D721Med (cell line): ENCODE measurements at places on chromosomes 13 and 19.

- no peak for DNase-seq
Observed at GRCh38 chr19:50244695-50245094, 41.3 kb downstream of the MYH14 start.

DNA sequence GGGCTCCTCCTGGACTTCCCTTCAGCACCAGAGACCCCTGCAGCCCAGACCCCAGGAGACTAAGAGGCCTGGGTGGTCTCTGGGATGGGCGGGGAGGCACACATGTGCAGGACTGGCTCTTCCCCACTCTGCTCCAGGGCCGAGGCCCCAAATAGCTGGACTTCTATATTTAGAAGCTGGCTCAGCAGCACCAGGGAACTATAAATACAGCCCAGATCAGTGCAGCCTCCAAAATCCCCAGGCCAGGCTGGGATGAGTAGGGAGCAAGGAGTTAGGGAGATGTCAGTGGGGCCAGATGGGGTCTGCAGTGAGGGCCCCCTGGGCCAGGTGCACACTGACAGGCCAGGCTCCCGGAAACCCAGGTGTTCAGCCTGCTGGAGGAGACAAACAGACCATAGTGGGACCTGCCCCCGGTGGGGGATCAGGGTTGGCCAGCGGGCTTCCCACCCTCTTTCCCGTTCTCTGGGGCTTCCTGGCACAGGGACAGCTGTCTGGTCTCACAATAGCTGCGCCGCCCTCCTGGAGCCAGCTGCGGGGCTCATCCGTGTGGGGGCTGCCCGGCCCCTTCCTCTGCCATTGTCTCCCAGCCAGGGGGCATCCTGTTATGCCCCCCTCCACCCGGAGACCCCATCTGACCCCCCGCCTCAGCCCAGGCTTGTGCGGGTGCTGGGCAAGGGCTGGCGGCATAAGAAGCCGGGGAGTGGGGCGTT lies 5.5 kb upstream of the ADGRE5 start:
- no peak for DNase-seq

DNA sequence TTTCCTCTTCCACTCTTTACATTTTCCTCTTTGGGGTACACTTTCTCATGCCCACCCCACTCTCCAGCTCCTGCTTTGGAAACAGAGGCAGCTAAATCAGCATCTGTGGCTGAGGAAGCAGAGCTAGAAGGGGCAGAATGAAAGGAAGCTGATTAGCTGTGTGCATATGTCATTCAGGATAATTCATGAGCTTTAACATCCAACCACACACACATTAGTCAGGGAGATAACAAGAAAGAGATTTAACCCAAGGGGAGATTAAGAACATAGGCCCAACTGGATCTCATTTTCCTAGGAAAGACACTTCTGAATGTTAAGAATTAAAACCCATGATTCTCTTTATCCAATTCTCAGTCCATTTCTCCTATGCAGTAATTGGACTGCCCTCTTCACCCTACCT lies 405.5 kb downstream of the TBC1D4 start:
- DNase-seq = no peak

GRCh38 chr19:30734669-30735068 lies 362.5 kb downstream of the ZNF536 start:
- no peak for DNase-seq

- no peak for DNase-seq
Observed at GRCh38 chr19:23281663-23282276, 31.6 kb upstream of the ZNF724 start.

- DNase-seq = no peak
Observed at GRCh38 chr13:81686877-81687276, 1346.0 kb upstream of the SPRY2 start.

DNA sequence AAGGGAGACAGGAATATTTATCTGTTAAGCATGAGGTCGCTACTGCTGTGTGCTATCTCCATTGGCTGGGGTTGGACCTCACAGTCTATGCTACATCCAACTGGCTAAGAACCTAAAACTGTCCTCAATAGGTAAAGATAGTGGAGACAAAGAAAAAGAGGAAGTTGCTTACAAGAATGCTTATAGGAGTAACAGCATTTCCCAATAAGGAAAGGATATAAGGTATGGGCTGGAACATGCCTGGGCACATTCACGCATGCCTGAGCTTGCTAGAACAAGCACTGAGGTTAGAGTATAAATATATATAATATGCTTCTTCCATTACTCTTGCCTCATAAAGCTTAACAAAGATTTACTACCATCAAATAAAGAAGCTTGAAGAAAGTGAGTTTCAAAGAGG lies 47.9 kb upstream of the CEACAM21 start:
- no peak for DNase-seq

GRCh38 chr13:87331178-87331577 lies 340.0 kb upstream of the SLITRK5 start:
- DNase-seq = no peak
